ENCODE measurements at places on chromosomes 3 and 15.

GRCh38 chr3:136671921-136672320 is 80.3 kb downstream of the STAG1 start:
- DNase-seq = no peak

GRCh38 chr3:189803254-189803653 is 172.1 kb downstream of the TP63 start:
- DNase-seq = no peak

DNA sequence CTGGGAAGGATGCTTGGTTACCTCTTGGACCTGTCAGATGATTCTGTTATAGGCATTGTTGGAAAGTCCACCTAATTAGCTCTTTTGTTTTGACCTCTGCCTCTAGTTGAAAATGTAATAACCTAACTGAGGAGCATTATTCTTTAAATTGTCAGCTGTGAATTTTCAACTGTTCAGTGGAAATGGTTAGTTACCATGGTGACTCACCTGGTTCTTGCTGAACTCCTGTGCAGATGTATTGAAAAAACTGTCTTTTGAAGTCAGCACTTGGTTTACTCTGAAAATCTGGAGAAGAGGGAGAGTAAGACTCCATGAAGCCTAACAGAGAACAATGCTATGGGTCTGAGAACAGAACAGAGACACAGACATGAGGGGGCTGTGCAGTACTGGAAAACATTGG is 72.0 kb downstream of the LARS2 start:
- no peak for DNase-seq

DNA sequence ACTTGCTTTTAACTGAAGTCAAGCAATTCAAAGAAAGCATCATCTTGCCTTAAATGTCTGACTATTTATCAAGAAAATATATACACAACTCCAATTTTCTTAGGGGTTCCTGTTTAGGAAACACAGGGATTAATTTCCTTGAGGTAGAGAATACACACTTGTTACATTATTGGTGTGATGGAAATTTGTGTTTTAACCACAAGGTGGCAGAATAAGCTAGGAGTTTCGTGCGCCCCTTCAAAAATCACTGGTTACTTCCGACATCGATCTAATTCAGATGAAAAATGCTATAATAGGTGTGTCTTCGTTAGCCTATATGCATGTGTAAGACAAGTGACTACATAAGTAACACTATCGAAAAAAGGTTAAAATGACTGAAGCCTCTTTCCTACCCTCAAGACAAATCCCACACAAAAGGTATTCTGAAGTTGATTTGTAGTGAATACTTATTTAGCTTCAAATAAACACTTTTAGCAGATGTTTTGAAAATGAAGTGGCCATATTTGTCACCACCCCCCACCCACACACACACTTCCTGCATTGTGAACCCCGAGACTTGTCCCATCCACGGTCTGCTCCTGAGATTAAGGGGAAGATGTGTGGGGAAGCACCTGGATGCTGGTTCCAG is 246.5 kb downstream of the ROBO1 start:
- DNase-seq = no peak

DNA sequence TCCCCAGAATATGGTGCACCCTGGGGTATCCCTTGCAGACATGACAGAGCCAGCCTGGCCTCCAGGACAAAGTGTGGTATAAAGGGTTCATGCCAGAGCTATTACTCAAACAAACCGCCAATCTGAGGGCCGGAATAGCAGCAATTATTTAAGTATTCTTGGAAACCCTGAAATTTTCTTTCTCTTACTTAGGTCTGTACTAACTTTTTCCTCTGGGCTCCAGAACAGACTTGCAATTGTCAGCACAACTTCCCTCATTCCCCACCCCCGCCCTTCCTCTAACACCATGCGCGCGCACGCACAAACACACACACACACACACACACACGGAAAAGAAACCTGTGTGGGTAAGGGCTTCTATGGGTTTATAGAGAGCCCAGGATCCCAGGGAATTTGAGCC is 56.3 kb downstream of the ISG20 start:
- no peak for DNase-seq

DNA sequence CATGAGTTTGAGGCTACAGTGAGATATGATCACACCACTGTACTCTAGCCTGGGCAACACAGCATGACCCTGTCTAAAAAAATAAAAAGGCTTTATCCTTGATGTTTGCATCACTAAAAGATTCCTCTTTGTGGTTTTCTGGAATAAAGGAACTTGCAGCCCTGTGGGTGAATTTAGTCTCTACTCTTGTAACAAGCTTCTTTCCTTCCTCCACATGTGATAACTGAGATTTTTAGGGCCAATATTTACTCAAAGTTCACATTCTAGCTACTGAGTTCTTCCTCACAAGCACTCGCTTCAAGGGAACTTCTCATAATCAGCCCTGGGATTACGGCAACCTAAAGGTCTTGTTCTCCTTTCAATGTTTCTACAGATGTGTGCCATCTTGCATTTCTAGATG is 24.6 kb downstream of the COMMD2 start:
- DNase-seq = no peak

DNA sequence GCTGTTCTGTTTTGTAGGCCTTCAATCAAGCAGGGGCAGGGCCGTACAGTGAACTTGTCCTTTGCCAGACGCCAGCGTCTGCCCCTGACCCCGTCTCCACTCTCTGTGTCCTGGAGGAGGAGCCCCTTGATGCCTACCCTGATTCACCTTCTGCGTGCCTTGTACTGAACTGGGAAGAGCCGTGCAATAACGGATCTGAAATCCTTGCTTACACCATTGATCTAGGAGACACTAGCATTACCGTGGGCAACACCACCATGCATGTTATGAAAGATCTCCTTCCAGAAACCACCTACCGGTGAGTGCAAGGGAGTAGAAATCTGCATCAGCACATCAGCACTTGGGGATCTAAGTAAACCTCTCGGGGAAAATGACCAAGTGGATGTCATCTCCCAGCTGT is 95.5 kb downstream of the GHSR start:
- no peak for DNase-seq

GRCh38 chr3:146156095-146156494 is 4.9 kb downstream of the PLOD2 start:
- DNase-seq = no peak

GRCh38 chr3:192819001-192819569 is 91.7 kb upstream of the FGF12 start:
- no peak for DNase-seq
